ENCODE measurements at places on chromosomes 7 and 10. TPM values are rescaled to one million over a fixed set of nuclear protein-coding genes. Genes with fewer than 3 reads are reported as not detected.
A peak's percentile ranks its signal among the peaks of the same experiment; 100 is the strongest.

GRCh38 chr7:31761646-31762045 lies 74.6 kb downstream of the PPP1R17 start:
- H3K36me3 ChIP-seq: no peaks in the 10 kb centered on the region
- no peaks in the 10 kb centered on the region for H3K4me1 ChIP-seq
- H3K4me3 ChIP-seq: no peak overlapping the region
- no peaks in the 10 kb centered on the region for H3K27me3 ChIP-seq

GRCh38 chr10:54449056-54449455 lies 352.0 kb downstream of the PCDH15 start:
- no peaks in the 10 kb centered on the region for H3K36me3 ChIP-seq
- no peaks in the 10 kb centered on the region for H3K27me3 ChIP-seq
- DNase-seq: no peak
- H3K27ac ChIP-seq: no peak overlapping the region
- no peak overlapping the region for H3K4me3 ChIP-seq
- H3K4me1 ChIP-seq: no peaks in the 10 kb centered on the region

DNA sequence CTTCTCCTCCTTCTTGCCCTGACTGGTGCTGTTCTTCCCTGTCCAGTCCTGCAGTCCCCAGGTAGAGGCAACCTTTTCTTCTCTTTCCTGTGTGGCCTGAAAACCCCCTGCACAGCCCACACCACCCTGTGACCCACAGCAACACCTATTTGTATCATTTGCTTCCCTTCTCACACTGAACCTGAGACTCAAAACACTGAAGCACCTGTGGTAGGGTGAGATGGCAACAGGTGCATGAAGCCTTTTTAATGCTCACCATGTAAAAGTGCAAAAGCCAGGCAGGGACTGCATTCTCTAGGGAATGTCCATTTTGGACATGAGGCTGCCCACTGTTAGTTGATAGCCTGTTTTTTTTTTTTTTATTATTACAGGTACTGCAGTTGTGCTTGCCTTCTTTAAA lies 71.4 kb downstream of the LRMDA start:
- no peak for DNase-seq
- H3K27me3 ChIP-seq: peaks cover 15% of the 10 kb centered on the region
- H3K36me3 ChIP-seq: no peaks in the 10 kb centered on the region
- no peak overlapping the region for H3K4me3 ChIP-seq
- H3K4me1 ChIP-seq: peaks cover 7% of the 10 kb centered on the region
- no peak overlapping the region for H3K27ac ChIP-seq

- no peaks in the 10 kb centered on the region for H3K4me1 ChIP-seq
- H3K36me3 ChIP-seq: no peaks in the 10 kb centered on the region
- H3K27ac ChIP-seq: no peak overlapping the region
- H3K4me3 ChIP-seq: no peak overlapping the region
These were observed 84.6 kb downstream of the IMMP2L start for GRCh38 chr7:111477462-111478225.

DNA sequence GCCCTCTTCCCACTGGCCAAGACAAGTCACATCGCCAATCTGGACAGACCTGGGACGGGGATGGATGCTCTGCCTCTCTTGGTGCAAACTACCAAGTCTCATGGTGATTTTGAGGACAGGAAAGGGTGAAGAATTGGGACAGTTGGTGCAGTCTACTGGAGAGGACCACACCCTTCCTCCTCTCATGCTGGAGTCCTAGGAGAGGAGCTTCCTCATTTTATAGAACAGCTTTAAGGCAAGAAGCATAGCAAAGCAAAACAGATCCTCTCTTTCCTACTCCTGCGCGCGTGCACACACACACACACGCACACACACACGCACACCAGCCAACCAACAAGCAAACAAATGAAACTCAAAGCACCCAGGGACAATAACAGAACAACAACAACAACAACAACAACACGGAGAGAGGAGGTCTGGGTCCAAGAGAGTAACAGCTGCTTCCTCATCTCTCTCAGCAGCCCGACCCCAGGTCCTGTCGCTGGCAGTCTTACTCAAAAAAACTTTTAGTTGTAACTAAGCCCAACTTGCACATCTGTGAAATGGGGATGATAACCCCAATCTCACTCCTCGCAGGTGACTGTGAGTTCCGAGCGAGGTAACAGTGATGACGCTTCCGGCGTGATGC lies 83.4 kb downstream of the TMEM178B start:
- no peak overlapping the region for H3K27ac ChIP-seq
- H3K4me1 ChIP-seq: no peaks in the 10 kb centered on the region
- DNase-seq: no peak
- H3K4me3 ChIP-seq: no peak overlapping the region
- H3K36me3 ChIP-seq: no peaks in the 10 kb centered on the region

DNA sequence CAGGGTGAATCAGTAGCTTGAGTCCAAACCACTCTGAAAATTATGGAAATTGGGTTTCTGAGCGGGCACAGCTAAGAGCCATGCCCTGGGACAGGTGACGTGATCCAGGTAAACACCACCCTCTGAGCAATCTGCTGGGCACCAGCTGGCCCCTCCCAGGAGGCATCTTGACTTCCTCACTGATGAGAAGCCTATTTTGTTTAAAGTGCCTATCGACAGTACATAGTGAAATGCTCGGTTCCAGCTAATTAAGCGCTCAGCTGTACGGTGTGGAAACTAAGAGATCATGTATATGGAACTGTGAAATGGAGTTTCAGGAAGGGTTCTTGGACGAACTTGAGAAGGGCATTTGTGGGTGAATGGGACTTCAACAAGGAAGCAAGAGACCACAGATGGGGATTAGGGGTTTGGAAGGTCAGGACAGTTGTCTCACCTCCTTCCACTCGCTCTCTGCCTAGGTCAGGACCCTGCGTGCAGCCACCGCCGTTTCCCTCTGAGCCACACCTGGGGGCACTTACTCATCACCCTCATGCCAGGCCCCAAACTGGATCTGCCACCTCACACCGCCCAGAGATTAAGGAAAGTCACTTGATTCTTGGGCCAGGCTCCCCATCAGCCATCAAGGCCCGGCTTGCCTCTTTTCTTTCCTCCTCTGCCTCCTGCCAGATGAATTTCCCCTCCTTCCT lies 3.2 kb downstream of the ITPRIP start:
- peak; percentile 60 for DNase-seq
- peaks cover 74% of the 10 kb centered on the region for H3K4me1 ChIP-seq
- peak overlapping the region; percentile 88 for H3K27ac ChIP-seq
- H3K27me3 ChIP-seq: no peaks in the 10 kb centered on the region
- H3K4me3 ChIP-seq: peak overlapping the region; percentile 93

DNA sequence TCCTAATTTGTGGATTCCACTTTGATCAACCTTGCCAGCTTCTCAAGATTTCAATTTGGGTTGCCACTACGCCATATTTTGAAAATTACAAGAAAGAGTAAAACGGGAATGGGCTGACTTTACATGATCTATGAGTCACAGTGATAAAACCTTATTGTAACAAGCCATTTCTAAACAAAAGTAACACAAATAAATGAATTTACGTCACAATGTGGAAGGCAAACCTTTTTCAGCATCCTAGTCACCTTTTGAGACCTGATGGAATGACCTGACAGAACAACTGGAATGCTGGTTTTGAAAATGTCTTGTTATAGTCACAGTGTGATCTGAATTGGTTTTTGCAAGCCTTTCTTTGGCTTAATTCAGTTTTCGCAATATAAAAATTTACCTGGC lies 85.9 kb downstream of the CDK6 start:
- 0 out of 2 replicates have a peak, but pooled peaks cover 5% of the 10 kb centered on the region for H3K36me3 ChIP-seq
- DNase-seq: peak; percentile 51
- H3K27me3 ChIP-seq: no peaks in the 10 kb centered on the region
- peak overlapping the region; percentile 51 for H3K27ac ChIP-seq
- H3K4me3 ChIP-seq: no peak overlapping the region

GRCh38 chr10:78231327-78231726 lies 197.7 kb downstream of the RPS24 start:
- H3K36me3 ChIP-seq: no peaks in the 10 kb centered on the region
- DNase-seq: no peak
- no peaks in the 10 kb centered on the region for H3K4me1 ChIP-seq
- H3K27ac ChIP-seq: no peak overlapping the region
- H3K4me3 ChIP-seq: no peak overlapping the region

DNA sequence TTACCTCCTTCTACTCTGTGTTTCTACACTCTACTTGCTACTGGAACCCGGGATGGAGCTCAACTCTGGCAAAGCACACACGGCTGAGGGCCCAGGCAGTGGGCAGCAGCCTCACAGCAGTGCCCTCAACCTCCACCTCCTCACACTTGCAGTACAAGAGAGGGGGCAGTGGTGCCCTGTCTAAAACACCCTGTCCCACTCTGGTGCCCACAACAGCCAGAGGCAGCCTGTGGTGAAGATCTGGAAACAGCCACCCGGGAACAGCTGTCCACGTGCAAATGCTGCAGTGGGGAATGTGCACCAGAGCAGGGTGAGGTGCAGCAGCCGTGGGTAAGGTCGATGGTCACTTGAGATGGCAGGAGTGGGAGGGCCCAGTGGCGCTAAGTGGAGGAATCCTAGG lies 13.7 kb downstream of the MAT1A start:
- no peaks in the 10 kb centered on the region for H3K36me3 ChIP-seq
- H3K4me3 ChIP-seq: no peak overlapping the region
- H3K27ac ChIP-seq: no peak overlapping the region
- no peaks in the 10 kb centered on the region for H3K4me1 ChIP-seq

- no peak overlapping the region for H3K4me3 ChIP-seq
- no peak for DNase-seq
- no peaks in the 10 kb centered on the region for H3K36me3 ChIP-seq
- no peaks in the 10 kb centered on the region for H3K4me1 ChIP-seq
These were observed 7.1 kb upstream of the NMT2 start for GRCh38 chr10:15175587-15175986.

GRCh38 chr10:53315709-53316108 lies 543.1 kb upstream of the MBL2 start:
- H3K27me3 ChIP-seq: no peaks in the 10 kb centered on the region
- peaks cover 14% of the 10 kb centered on the region for H3K4me1 ChIP-seq

DNA sequence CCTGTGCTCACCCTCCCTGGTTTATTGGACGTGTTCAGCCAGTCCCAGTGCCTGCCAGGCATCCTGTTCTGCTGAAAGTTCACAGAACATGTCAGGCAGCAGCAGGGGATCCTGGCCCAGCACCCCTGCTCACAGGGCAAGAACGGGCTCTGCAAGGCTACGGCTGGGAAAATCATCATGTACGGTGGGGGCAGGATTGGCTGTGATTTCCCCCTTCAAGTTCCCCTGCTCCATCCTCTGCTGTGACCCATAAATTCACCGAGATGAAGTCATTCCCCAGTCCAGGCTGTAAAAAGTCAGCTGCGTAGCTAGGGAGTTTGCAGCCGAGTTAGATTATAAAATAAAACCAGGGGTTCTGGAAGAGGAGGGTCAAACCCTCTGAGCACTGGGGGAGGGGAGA lies 484.1 kb upstream of the ZMIZ1 start:
- no peak overlapping the region for H3K4me3 ChIP-seq
- no peaks in the 10 kb centered on the region for H3K4me1 ChIP-seq
- DNase-seq: no peak
- H3K36me3 ChIP-seq: no peaks in the 10 kb centered on the region

DNA sequence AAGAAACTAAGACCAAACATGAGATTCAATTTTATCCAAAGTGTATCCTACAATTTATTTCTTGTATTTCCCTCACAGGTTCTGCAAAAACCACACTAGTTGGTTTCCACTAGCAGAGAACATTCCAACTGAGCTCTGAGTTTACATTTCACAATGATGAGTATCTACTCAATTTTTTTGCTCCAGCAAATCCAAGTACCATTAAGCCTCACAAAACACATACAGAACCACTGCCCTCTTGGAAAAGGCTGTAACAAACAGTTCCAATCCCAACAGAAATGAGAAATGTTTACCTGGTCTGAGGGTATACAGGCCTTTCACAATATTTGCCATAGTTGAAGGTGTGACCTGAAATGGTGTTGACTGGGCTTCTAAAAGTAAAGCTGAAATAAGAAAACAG lies 59.9 kb downstream of the CACUL1 start:
- DNase-seq: no peak
- H3K27me3 ChIP-seq: no peaks in the 10 kb centered on the region
- H3K27ac ChIP-seq: no peak overlapping the region
- H3K36me3 ChIP-seq: no peaks in the 10 kb centered on the region
- H3K4me1 ChIP-seq: peaks cover 6% of the 10 kb centered on the region
- H3K4me3 ChIP-seq: no peak overlapping the region

The PNLIPRP2 gene
- not detected for total RNA-seq

The H2AZ2 gene
- 376 TPM for total RNA-seq

The GPNMB gene
- not detected for total RNA-seq

The PSMC2 gene
- total RNA-seq: 190 TPM

The PLXNA4 gene
- 1.2 TPM for total RNA-seq

The DPYSL4 gene
- total RNA-seq: 10.9 TPM

The BLNK gene
- total RNA-seq: not detected

The SUN3 gene
- total RNA-seq: not detected

The PRSS1 gene
- total RNA-seq: not detected

The SPDYE8 gene
- not detected for total RNA-seq
